ENCODE measurements at places on chromosomes 12 and 14.

DNA sequence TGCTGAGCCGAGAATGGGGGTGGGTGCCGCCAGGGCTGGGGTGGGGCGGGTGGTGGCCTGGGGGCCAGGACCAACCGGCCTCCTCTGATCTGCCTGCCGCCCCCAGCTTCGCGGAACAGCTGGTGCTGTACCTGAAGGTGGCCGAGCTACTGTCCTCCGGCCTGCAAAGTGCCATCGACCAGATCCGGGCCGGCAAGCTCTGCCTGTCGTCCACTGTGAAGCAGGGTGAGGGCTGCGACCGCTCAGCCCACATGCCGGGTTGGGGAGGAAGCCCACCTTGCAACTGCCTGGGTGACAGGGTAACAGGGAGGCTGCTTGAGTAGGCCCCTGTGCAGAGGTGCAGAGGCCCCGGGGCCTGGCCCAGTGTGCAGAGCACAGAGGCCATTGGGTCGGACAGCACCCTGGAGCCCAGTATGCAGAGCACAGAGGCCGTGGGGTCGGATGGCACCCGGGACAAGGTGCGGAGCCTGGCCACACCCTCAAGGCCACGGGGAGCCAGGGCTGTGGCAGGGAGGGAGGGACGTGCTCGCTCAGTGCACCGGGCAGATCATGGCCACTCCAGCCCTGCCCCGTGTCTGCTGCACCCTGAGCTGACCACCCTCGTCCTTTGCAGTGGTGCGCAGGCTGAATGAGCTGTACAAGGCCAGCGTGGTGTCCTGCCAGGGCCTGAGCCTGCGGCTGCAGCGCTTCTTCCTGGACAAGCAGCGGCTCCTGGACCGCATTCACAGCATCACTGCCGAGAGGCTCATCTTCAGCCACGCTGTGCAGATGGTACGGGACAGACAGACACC is 9.5 kb upstream of the PUS1 start:
- DNase-seq, result no peak

DNA sequence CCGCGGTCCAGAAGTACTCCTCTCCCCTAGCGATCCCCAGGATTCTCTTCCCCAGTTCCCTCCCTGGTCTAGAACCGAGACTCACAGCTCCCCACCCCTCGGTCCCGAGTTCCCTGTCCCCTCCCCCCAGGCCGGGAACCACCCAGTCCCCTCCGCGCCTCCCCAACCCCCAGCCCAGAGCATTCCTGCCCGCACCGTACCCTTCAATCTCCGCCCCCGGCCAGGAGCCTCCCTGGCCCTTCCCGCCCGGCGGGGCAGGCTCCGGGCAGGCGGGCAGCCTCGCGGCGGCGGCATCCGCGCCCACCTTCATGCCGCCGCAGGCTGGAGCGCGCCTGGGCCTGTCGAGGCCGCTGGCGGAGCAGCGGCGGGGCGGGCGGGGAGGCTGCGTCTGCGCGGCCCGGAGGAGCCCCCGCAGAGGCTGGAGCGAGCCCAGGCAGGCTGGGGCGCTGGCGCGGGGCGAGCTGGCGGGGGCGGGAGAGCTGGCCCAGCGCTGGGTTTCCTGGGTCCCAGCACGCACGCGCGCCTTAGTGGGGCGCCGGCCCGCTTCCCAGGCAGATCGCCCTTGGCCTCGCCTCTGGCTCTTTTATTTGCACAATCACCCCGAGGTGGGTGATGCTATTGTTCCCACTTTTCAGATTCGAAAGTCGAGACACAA is 22.2 kb upstream of the GPR132 start:
- DNase-seq, result no peak

DNA sequence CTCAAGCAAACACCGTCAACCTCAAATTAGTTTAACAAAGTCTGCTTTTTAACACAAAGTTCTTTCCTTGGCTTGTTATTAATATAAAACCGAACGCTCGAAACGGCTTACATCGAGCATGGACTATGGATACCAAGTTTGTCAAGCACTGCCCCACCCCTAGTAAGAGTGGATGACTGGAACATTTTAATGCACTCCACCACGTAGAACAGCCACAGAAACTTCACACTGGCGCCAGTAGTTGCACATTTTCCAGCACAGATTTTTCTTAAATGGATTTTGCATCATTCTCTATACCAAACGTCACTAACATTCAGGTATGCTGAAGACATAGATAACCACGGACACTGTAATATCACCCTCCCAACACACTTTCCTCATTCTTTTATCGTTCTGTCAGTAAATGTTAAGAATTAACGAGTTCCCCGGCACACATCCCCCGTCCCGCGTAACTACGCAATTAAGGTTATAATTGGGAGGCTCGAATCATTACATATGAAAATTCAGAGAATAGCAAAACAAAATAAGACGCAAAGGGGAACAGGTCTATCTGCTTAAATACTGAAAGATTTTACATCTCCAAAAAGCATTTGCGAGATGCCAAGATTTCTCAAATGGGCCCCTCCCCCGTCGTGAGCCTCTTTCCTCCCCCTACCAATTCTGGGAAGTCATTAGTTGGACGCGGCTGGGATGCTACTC is 990 bp downstream of the FERMT2 start:
- DNase-seq, result no peak

DNA sequence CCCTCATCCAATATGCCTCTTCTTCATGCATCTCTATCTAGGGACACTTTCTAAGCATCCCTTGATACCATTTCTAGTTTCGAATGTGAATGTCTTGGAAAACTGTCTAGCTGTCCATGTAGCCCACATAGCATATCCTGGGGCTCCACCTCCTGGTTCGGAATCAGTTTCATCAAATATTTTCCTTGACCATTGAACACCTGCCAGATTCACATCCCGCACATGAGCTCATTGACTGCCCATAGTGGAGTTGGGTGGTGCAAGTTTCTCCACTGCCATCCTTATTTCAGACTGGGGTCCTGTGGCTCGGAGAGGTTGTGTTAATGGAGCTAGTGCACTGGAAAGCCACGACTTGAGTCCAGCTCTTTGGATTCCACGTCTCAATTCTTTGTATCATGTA is 58.6 kb upstream of the TMEM263 start:
- no peak for DNase-seq

DNA sequence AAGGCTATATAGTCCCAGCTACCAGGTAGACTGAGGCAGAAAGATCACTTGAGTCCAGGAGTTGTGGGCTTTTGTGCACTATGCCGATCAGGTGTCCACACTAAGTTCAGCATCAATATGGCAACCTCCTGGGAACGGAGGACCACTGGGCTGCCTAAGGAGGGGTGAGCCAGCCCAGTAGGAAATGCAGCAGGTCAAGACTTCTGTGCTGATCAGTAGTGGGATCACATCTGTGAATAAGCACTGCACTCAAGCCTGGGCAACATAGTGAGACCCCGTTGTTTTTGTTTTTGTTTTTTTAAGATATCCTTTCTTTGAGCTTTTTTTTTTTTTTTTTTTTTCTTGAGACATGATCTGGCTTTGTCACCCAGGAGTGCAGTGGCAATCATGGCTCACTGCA is 135.8 kb upstream of the AEBP2 start:
- DNase-seq, result no peak

GRCh38 chr12:38138225-38139221 is 178.1 kb upstream of the ALG10B start:
- DNase-seq, result peak; percentile 24

GRCh38 chr12:55743406-55744339 is 751 bp downstream of the GDF11 start:
- DNase-seq, result no peak

DNA sequence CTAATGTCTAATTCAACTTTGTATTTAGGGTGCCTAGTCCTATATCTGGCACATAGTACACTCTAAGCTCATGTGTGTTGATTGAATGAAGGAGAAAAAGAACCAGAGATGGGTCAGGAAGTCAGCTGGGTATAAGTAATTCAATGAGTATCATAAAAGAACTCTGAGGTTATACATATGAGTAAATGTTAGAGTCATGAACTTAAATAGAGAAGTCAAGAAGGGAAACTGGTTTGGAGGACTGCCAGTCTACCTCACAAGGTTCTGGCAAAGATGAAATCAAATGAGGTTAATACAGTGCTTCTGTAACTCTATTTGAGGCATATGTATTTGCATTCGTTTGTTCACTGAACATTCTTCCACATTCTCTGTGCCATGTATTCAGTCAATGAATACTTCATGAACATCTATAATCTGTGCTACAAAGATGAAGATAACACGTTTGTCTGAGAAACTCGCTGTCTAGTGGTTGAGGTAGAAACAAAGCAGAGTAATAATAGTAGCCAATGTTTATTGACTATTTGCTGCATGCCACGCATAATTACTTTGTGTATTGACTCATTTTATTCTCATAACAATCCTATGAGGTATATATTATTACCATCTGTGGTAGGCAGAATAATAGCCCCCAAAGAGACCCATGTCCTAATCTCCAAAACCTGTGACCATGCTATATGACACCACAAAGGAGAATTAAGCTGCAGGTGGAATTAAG is 88.9 kb downstream of the PTGER2 start:
- DNase-seq, result no peak

DNA sequence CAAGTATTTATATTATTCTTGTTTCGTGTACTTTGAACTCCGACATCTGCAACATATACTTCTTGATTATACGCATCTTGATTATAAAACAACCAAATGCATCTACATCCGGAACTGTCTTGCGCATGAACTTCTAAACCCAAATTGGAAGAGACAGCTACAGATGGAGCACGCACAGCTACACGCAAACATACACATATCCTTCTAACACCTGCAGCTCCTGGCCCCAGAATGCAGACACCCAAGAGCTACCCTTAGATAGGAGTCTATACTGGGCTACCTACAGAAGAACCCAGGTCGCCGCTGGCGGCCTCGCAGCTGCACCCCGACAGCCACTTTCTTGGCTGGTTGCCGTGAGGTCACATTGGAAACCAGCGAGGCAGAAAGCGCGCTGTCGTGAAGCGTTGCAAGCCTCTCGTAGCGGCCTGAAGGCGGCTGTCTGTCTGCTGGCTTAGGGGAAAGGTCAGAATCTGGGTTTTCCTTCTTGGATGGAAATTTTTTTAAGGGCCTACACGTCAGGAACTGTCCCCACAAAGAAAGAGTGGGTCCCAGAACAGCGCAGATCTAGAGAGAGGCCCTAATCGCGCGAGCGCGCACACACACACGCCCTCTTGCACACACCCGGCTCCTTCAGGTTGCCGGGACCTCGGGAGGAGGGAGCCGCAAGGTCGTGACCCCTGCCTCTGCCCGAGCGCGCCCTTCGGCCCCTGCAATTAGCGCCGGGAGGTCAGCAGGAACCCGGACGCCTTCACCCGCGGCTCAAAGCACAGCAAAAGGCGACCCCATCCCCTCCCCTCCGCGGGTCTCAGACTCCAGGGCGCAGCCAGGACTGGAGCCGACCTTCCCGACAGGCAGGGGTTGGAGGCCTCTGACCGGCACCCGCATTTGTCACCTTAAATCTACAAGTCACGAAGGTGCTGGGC is 17.0 kb downstream of the TBX3 start:
- DNase-seq, result no peak

DNA sequence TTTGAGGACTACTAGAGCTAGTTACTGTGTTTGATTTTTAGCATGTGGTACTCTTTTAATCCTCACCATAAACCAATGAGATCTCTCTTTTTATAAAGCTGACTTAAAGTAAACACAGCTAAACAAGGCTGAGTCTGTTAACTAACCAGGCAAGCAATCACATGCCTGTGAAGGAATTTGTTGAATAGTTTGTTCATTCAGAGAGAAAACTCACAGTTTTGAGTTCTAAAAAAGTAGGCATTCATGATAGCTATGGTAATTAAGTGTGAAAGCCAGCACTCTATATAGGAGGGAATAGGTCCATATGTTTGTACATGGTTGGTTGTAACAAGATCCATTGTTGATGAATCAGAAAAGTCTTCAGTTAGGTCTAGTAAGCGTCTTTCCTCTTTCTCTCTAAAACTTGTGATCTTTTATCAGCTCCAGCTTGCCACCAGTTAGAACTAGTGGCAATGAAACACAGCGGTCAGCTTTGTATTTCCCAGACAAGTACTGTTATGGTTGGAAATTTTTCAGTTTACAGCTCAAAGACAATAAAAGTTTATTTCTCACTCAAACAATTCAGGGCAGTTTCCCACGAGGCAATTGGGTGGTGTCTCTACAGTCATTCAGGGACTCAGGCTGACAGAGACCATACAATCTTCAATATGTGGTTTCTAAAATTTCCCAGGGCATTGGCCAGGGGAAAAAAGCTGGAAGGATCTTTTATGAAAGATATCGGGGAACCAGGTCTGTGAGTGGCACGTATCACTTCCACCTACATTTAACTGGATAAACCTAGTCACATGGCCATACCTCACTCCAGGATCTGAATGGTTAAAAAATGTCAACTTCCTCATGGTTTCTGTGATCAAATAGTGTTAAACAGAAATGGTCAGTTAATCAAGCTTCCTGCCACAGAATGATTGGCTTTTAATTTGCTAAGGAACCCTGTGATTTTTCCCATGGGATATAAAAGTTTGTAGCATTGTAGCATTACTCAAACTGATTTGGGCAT is 203.1 kb downstream of the KIF21A start:
- DNase-seq, result no peak

GRCh38 chr12:53561590-53561953 is 54.3 kb upstream of the NPFF start:
- DNase-seq, result no peak

DNA sequence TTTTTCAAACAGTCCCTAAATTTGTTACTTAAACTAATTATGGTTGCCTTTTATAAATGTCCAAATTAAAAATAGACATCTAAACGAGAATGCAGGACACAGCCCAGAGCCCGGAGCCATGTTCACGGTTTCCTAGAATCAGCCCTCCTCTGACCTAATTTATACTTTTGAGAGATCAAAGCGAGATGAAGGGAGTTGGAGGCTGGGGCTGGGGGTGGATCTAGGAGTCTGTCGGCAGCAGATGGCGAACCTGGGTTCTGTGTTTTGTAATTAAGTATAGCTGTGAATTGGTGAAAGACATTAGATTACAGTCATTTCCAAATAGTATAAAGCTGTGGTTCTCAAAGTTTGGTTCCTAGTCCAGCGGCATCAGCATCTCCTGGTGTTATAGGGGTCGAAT is 210.1 kb downstream of the SLC41A2 start:
- DNase-seq, result no peak

DNA sequence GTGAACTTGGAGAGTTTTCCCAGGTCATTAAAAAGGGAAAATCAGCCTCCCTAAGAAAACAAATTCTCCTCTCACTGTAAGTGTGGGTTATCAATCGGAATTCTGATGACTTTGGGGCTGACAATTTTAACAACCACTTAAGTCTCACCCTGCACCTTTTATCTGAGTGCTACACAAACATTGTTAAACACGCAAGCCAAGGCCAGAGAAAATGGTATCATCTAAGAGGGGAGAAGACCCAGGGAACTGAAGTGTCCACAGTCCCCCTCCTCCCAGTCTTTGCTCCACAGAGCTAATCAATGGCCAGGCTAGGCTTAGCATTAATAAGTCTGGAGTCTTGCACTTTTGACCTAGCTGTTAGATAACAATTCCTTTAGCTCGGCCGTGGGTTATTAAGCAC is 51.7 kb upstream of the TBX5 start:
- no peak for DNase-seq

DNA sequence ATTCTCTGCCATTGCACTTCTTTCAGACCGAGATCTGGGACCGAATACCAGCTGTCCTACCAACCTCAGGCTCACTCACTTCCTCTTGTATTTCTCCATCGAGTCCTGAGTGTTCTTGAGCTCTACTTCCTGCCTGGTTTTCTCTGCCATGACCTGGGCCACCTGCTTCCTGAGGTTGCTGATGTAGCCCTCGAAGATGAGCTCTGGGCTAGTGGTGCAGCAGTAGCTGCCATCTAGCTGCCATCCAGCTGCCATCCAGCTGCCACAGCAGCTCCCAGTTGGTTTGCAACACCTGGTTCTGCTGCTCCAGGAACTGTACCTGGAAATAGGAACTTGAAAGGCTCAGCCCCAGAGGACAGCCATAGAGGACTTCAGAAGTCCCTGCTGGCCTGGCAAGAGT is 15.0 kb upstream of the KRT73 start:
- no peak for DNase-seq

- no peak for DNase-seq
Observed at GRCh38 chr12:66877925-66878324, 199.0 kb upstream of the GRIP1 start.
